Islet precursor cell (in vitro differentiated cells): ENCODE measurements at places on chromosomes 1 and 21.

GRCh38 chr1:108531444-108531843 is 28.5 kb upstream of the EEIG2 start:
- DNase-seq: no peak

GRCh38 chr1:91608876-91609275 is 108.2 kb downstream of the CDC7 start:
- DNase-seq: peak; percentile 85

DNA sequence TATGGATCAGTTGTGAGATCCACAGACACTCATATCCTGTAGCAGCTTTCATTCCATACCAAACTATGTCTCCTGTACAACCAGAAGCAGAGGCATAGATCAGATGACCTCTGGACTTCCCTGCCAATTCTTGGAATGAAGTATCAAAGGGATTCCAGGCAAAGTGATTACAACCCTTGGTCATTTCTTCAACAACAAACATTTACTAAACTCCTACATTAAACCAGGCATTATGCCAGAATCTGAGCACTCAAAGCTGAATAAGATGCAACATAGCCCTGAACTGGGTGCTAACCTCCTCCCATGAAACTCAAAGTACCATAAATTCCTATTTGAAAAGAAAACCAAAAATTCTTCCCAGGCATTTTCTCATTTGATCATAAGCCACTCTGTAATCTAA is 121.2 kb upstream of the SGIP1 start:
- DNase-seq: no peak

GRCh38 chr1:213122514-213122929 is 71.5 kb downstream of the RPS6KC1 start:
- DNase-seq: no peak

GRCh38 chr1:201096041-201096461 is 16.2 kb downstream of the CACNA1S start:
- DNase-seq: no peak

GRCh38 chr21:32682696-32683474 is 44.9 kb downstream of the SYNJ1 start:
- DNase-seq: no peak

- no peak for DNase-seq
Measured at GRCh38 chr1:230909974-230910754, 41.8 kb upstream of the C1orf198 start.

DNA sequence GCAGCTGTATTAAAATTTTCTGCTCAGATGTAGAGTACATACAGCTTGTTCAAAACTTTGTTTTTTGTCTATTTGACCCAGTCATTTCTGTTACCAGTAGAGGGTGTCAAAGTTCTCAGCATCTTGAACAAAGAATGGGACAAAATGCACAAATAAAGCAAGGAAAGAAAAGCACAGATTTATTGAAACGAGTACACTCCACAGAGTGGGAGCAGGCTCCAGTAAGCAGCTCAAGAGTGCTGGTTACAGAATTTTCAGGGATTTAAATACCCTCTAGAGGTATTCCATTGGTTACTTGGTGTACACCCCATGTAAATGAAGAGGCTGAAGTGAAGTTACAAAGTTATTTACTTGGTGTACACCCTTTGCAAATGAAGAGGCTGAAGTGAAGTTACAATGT is 8.9 kb upstream of the PRMT6 start:
- no peak for DNase-seq

- no peak for DNase-seq
Measured at GRCh38 chr1:44471911-44472453, 66.9 kb downstream of the RNF220 start.

DNA sequence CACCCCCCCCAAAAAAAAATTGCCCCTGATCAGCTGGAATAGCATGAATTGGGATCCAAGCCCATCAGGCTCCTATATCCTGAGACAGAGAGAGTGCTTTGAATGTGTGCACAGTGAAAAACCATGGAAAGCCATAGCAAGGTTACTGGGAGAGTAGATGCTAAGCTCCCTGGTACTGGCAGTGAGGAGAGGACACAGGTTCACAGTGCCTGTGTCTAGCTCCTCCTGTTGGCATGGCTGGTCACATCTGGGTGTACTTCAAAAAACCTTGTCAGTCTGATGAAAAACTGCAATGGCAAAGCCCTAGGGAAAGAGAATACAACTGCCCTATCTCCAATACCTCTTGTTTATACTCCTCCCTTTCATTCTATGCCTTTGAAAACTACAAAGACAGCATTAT is 12.9 kb downstream of the COPA start:
- DNase-seq: no peak

DNA sequence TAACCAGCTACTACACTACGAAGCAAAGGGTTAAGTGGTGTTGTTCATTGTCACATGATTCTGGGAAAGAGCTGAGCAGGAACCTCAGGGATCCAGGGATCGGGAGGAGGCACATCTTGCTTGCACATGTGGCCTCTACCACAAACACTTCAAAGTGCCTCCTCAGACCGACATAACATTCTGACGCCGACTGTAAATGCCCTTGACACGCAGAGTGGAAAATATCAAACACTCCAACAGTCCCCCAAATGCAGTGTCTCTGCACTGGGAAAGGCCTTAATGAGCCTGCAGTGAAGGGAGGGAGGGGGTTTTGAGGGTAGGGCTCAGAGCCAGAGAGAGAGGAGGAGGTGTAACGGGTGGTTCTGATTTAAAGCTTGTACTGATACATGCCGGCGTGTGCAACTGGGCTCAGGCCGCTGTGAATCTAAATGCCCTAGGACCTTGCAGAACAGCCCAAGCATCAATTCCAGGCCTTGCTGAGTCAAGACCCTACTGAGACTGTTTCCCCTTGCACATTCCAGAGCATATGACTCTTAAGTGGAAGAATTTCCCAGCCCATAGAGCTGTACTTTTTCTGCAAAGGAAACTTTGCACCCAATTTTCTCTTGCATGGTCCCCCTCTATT is 163.7 kb downstream of the NTMT2 start:
- peak; percentile 93 for DNase-seq

- peak; percentile 91 for DNase-seq
Measured at GRCh38 chr1:119327450-119328155, 41.0 kb upstream of the HAO2 start.

DNA sequence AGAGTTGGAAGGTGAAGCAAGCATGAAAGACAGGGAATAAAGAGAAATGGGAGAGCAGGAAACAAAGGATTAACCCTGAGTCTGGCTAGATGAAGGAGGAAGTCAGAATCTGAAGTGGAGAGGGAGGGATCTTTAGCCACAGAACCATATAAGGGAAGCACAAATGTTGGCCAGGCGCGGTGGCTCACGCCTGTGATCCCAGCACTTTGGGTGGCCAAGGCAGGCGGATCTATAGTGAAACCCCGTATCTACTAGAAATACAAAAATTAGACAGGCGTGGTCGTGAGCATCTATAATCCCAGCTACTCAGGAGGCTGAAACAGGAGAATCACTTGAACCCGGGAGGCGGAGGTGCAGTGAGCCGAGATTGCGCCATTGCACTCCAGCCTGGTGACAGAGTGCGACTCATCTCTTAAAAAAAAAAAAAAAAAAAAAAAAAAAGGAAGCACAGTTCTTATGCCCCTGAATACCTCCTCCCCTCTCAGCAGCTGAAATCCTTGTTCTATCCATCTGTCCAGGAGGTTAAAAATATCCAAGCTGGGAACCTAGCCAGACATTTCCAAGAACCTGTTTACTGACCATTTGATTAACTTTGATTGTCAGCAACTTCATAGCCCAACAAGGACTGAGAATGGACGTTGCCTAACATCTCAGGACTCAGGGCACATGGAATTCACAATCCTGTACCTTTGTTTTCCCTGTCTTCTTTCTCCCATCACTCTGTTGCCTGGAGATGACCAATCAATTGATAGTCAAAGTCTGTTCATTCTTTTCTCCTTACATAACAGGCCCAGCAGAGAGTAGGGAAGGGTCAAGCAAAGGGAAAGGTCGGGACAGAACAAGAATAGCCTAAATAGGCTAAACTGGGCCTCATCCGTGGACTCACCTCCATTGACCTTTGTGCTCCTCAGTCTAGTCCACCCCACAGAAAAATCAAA is 10.6 kb downstream of the TXNIP start:
- DNase-seq: no peak

DNA sequence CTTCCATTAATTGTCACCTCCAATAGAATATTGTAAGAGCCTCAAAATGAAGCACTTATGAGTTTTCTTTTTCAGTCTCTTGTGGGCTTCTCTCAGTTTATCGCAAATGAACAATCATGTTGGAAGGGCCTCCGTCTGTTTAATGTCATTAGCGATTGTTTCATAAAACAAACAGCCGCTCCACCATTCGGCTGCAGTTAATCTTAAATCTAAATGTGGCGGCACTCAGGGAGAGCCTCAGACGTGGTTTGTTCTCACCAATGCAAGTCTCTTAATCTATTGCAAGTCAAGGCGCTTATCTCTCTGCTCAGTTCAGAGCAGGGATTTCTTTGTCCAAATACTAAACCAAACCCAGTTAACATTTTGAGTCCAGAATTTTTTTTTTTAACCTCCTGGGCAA is 34.9 kb upstream of the ESRRG start:
- no peak for DNase-seq

- DNase-seq: no peak
Measured at GRCh38 chr1:232457595-232457994, 172.3 kb downstream of the SIPA1L2 start.

DNA sequence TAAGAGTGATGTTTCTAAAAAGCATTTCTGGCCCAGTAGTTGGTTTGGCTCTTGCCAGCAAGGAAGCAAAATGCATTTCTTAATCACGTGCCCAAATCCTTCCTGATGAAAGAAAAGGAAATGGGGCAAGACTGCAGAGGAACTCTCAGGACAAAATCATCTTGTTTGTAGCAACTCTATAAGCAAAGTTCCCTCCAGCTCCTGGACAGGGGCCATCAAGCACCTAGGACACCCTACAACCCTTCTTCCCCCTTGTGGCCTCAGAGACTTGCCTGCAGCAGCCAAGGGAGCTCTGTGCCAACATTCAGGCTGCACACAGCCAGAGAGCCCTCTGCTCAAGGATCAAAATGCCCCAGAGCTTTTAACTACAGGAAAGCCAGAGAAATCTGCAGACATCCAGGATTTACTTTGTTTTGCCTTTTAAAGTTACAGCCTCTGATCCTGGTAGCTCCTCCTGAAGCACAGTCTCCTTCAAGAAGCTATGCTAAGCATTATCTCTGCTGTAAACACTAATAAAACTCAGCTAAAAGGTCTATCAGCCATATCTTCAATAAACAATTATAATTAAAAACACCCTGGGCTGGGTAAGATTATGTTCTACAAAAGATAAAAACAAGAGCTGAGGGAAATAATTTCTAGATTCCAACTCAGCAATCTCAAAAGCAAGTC is 105.0 kb downstream of the KIAA0319L start:
- no peak for DNase-seq

GRCh38 chr1:25135909-25136308 is 96.4 kb downstream of the SYF2 start:
- DNase-seq: no peak

DNA sequence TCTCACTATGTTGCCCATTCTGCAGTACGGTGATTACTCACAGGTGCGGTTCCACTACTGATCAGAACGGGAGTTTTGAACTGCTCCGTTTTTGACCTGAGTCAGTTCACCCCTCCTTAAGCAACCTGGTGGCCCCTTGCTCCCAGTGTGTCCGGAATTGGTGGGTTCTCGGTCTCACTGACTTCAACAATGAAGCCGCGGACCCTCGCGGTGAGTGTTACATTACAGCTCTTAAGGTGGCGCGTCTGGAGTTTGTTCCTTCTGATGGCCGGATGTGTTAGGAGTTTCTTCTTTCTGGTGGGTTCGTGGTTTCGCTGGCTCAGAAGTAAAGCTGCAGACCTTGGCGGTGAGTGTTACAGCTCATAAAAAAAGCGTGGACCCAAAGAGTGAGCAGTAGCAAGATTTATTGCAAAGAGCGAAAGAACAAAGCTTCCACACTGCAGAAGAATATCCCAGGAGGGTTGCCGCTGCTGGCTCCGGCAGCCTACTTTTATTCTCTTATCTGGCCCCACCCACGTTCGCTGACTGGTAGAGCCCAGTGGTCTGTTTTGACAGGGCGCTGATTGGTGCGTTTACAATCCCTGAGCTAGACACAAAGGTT is 17.6 kb upstream of the PARP1 start:
- no peak for DNase-seq

- no peak for DNase-seq
Measured at GRCh38 chr1:3476666-3477065, 22.2 kb downstream of the ARHGEF16 start.

- no peak for DNase-seq
Measured at GRCh38 chr1:49163031-49163430, 386.3 kb upstream of the BEND5 start.

GRCh38 chr1:117114877-117115276 is 6.7 kb downstream of the TRIM45 start:
- DNase-seq: no peak

DNA sequence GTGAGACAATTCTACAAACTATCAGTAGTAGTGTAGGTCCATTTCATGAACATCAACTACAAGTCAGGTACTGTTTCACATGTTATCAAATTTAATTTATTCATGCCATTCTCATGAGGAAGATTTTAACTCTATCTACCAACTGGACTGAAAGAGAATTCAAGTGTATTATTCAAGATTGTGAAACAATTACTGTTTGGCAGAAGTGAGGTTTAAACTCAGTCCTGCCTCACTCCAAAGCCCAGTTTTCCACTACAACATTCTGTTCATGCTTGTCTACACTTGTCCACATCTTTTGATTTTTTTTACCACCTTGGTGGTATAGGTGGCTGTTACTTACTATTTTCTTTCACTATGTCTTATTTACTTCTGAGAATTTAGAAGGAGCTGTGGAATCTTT is 272.9 kb downstream of the TGFB2 start:
- DNase-seq: no peak

- DNase-seq: peak; percentile 85
Measured at GRCh38 chr21:43645136-43645891, 14.0 kb downstream of the HSF2BP start.

DNA sequence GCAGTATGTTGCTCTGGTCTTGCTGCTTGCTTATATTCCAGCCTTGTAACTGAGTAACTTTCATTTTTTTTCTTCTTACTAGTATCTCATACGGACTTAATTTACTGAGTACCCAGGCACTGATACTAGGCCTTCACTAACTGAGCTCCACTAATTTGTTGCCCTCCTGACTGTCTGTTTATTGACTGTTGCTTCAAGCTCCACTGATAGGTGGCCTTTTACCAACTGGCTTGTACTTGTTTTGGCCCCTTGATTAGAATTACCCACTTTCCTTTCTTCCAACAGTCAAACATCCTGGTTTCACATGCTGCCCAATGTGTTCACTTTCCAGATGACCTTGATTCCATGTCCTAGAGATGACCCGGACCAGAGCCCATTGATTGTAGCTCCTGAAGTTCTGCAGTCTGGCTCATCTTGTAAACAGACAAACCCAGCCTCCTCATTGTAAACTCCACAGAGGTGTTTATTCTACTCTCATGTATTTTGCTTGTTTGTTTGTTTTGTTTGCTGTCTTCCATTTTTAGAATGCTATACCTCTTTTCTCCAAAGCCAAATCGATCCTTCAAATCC is 27.7 kb downstream of the RGS1 start:
- DNase-seq: no peak

DNA sequence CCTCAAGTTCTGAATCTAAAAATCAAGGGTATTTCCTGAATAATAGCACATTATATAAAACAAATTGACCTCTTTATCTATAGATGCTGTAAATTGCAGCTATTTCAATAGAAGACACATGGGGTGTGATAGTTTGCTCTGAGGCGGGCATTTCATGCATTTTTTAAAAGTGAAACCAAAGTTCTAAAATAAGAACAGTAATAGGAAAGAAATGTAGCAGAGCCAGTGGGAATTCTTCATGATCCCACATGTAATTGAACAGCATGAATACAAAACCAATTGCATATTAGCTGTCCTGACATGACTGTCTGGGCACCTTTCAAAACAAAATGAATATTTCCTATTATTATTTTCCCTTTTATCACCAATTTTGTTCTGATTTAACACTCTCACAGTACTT is 85.0 kb downstream of the RGS21 start:
- DNase-seq: no peak
